Bronchial epithelial cell (primary cell): ENCODE measurements at places on chromosomes 6 and 20. TPM values are rescaled to one million over a fixed set of nuclear protein-coding genes. Genes with fewer than 3 reads are reported as not detected.
A peak's percentile ranks its signal among the peaks of the same experiment; 100 is the strongest.

DNA sequence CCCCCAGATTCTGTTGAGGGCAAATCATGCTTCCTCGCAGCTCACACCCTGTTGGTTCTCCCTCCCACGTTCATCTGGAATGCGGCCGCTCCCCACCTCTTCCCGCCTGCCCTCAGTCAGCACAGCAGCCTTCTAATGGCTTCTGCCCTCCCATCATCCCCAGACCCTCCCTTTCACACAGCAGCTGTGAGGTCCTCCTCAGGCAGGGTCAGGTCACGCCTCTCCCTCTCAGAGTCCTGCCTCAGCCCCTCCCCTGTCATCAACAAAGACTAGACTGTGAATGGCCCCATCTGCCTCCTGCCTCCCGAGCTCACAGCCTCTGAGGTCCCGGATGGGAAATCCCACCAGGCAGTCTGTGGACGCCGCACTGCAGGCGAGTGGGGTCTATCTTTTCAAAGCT is 7.9 kb upstream of the BHLHE23 start:
- DNase-seq = no peak

DNA sequence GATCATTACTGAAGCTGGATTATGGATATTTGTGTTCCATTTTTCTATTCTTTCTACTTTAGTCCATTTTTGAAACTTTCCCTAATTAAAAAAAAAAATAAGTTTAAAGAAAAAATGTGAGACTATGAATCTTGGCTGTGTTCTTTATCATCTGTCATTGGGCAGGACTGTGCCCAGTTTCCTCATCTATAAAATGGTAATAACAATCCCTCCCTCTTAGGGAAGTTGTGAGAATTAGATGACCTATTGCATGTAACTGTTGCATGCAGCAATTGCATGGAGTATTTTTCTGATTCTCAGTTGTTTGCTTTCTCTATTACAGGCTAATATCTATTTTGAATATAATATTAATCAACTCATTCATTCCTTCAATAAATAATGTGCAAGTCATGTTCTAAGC is 108.2 kb upstream of the LOC128125822 start:
- no peak for DNase-seq

GRCh38 chr20:1434571-1435336 is 31.9 kb downstream of the NSFL1C start:
- DNase-seq = peak; percentile 81

DNA sequence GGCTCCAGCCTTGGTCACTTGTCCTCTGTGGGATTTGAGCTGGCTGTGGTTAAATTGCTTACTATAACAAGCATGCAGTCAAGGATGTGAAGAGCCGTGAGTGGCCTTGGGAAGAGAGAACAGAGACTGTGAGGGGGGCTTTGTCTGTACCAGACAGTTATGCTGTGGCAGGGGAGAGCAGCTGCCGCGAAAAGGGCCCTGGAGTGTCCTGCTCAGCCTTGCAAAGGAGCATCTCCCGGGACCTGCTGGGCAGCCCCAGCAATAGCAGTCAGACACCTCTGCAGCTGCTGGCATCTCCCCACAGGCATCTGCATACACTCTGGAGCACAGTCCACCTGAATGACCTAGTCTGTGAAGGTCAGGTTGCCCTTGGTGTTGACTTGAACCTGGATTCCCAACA is 6.3 kb downstream of the EBF4 start:
- no peak for DNase-seq

- peak; percentile 91 for DNase-seq
Measured at GRCh38 chr6:56659721-56660380, 17.2 kb upstream of the DST start.

DNA sequence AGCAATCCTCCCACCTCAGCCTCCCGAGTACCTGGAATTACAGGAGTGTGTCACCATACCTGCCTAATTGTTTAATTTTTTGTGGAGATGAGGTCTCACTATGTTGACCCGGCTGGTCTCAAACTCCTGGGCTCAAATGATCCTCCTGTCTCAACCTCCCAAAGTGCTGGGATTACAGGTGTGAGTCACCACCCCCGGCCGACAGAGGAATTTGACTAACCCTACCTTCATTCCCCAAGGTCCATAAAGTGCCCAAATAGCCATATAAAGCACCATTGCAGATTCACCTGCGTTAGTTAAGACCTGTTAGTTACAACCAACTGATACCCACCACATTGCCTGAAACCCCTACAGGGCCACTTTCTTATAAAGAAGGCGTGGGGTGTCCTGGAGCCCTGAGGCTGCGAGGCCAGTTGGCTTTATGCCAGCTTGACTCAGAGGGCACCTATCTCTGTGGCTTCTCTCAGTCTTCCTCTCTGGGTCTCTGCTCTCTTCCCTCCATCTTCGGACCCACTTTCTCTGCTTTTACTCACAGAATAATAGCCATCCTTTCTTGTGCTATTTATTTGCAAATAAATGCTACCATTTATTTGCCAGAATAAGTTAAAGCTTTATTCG is 65.6 kb downstream of the SLC2A10 start:
- peak; percentile 10 for DNase-seq

GRCh38 chr20:18650224-18650623 is 62.4 kb downstream of the DTD1 start:
- no peak for DNase-seq

DNA sequence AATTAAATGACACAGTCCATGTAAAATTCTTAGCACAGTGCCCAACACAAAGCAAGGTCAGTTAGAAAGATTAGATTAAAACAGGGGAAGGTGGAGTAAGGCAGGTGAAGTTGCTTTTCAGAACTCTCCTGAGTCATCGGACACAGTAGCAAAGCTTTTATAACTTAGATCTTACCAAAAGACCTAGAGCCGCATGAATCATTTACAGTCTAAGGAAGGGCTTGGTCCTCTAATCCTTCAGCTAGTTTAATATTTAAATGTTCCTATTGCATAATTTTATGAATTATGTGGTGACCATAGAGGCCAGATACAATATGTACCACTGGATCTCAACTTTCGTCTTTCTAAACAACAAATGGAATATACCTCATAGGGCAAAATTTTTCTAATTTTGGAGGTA is 202.1 kb upstream of the SNX9 start:
- peak; percentile 62 for DNase-seq

The AIG1 gene
- 60.6 and 63.5 TPM in 2 replicates for total RNA-seq

The ABHD16B gene
- total RNA-seq = not detected in 2 replicates

The NTSR1 gene
- total RNA-seq = not detected in 2 replicates

The SIRT5 gene
- total RNA-seq = 10.8 and 15.7 TPM in 2 replicates

The ROS1 gene
- total RNA-seq = 0.26 and 0.38 TPM in 2 replicates

The JAG1 gene
- 225 and 310 TPM in 2 replicates for total RNA-seq

The RIMS1 gene
- under 0.01 and 0.26 TPM in 2 replicates for total RNA-seq
